ENCODE measurements at places on chromosomes 7 and 10.

DNA sequence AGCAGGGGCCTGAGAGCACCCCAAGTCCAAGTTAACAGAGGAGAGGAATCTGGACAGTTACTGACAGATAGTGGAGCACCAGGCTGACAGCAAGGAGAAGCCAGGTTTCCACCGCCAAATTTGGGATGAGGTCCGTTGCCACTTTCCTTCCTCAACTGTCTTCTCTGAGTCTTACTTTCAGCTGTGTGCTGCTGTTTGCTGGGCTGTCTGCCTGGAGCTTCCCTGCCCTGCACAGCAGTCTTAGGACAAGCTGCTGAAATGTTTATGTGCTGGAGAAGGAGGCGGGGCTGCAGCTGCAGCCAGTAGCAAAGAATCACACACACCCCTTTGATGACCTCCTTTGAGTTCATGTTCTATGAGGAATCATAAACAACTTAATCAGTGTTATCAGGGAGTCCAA is 17.4 kb upstream of the CYP3A7 start:
- DNase-seq = no peak

DNA sequence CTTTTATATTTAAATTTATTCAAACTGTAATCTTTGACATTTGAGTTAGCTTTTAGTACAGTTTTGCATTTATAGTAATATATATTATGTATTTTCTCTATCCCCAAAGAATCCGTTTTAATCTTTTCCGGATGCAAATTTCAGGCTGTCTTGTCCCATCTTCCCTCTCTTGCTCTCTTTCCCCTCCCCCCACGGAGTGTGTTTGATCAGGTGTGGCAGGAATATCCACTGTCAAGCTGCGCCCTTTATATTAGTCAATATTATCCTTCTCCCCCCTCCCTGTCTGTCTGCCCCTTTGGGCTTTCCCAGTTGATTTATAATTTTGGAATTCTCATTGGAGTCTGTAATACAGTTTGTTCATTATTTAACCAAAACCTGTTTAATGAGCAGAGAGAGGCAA is 19.0 kb downstream of the GBF1 start:
- DNase-seq = no peak

- DNase-seq = no peak
Measured at GRCh38 chr7:20358762-20359282, 28.1 kb downstream of the ITGB8 start.

- no peak for DNase-seq
Measured at GRCh38 chr7:139992353-139993044, 70.3 kb downstream of the PARP12 start.

GRCh38 chr10:21171936-21172541 is 274.9 kb upstream of the NEBL start:
- DNase-seq = no peak

DNA sequence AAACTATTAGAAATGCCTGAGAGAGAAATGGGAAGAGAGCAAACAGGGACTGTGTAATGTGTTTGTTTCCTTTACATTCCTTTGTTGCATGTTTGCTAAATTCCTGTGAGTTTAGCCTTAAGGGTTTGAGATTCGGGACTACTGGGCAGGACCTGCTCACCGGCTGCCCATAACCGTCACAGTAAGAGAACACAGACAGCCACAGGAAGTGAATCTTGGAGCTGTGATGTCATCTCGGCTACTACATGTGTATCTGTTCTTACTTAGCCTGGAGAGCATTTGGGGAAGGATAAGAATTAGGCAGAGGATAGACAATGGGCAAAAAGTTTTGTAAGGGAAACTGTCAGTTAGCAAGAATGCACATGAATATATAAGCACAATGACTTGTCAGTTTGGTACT is 485.1 kb upstream of the KLF6 start:
- DNase-seq = no peak

GRCh38 chr7:81186691-81187090 is 267.8 kb upstream of the SEMA3C start:
- no peak for DNase-seq

DNA sequence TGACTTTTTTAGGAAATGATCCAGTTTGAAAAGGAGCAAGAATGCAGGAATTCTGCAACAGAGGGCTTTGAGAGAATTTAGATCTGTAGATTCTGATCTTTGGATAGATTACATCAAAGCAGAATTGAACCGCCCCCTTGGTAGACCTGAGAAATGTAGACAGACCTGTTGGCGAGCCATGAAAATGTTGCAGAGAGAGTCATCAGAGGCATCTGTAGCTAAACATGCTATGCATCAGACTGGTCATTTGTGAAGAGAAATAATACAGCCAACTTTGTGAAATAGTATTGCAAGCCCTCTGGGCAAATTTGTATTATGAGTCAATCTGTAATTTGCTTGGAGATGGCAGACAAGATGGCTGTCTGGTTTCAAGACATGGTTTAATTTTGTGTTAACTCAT is 4.3 kb upstream of the C1GALT1 start:
- DNase-seq = no peak

DNA sequence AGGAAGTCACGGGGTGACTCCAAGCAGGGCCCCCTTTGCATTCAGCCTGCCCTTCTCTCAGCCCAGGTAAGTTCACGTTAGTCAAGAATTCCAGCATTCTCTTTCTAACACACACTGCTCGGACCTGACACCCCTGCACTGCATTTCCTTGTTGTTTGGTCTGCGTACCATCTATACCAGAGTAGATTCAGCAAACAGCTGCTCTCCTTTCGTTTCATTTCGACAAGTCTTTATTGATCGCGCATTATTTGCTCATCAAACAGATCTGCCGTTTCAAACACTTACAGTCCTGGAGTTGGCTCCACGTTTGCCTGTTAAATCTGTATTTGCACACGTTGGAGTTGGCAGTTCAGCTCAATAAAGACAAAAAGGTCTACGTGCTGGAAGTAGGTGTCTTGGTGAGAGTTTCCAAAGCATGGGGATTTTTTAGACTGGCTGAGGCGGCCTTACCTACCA is 495.1 kb downstream of the RPS24 start:
- DNase-seq = no peak

DNA sequence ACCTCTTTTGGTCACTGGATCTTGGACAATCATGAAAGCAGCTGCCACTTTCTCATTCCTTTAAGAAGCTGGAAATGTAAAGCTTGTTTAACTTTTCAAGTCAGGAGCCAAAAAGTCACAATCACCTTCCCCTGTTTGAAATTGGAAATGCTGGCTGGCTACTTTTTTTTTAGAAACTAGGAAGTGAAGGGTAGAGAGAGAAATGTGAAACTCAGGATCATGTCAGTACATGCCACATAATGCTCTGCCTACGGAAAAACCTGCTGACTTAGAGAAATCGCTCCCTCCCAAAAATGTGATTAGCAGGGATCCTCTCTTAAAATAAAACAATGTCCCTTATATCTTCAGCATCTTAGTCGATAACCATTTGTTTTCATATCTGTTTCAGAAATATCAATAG is 188.4 kb upstream of the C7orf33 start:
- DNase-seq = no peak

GRCh38 chr10:77825965-77826364 is 100.6 kb downstream of the DLG5 start:
- DNase-seq = no peak

GRCh38 chr7:66913118-66914037 is 7.6 kb upstream of the TMEM248 start:
- DNase-seq = no peak

GRCh38 chr10:108673741-108674140 is 1249.6 kb downstream of the XPNPEP1 start:
- DNase-seq = no peak

DNA sequence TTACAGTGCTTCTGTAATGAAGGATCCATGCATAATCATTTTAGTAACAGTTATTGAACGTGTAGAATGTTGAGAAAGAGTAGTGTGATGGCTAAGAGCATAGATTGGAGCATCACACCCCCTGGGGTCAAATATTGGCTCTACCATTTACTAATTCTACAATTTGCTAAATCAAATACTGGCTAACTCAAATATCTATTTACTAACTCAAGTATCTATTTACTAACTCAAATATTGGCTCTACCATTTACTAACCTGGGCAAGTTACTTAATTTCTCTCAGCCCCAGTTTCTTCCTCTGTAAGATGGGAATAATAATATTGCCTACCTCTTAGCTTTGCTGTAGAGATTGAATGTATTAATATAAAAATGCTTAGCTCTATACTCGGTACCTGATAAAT is 64.0 kb downstream of the CDK14 start:
- DNase-seq = no peak

DNA sequence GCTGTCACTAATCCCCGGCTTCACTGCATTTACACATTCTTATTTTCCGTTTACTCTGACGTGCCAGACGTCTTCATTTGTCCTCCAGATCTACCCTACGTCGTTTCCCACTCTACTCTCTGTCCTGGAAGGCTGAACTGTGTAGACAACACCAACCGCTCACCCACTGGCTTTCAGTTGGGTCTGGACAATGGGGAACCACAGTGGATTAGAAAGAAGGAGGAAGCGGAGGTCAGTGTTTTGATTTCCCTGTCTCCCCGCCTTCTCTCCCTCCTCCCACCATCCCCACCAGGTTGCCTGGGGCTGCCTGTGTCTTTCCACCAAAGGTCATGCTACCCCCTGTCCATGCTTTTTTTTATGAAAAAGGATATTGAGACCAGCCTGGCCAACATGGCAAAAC is 14.0 kb upstream of the CTBP2 start:
- DNase-seq = no peak

DNA sequence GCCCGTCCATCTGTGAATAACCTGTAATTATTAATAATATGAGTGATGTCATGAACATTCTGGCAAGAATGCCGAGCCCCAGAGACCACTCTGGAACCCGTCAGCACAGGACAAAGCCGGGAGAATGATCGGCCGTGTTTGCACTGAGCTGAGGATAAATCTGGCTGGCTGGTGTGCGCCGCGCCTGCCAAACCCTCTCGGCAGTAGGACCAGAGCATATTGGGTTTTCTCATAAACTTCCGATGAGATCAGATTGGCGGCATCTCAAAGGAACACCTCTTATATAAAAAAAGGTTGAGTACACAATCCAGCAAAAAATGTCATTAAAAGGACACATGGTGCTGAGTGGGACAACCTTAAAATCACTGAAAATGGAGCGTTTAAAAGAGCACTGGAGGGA is 296.0 kb upstream of the MKI67 start:
- DNase-seq = no peak

DNA sequence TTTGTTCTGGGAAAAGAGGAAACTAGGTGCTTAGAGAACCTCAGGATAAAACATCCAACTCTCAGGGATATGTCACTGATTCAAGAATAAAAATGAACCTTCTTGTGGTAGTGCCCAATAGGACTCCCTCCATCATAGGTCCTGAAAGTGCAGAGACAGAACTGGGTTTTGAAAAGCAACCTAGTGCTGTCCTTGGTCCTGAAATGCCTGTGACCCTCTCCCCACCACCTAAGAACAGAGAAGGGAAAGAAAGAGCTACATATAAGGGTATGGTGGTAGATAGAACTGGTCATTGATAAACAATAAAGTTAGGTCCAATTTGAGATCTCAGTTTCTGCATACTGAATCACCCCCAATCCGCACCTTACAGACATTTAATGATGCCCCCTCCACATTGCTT is 953.3 kb downstream of the XPNPEP1 start:
- DNase-seq = peak; percentile 51

GRCh38 chr10:34715511-34716187 is 99.4 kb downstream of the PARD3 start:
- no peak for DNase-seq

GRCh38 chr10:131155218-131155875 is 156.2 kb downstream of the TCERG1L start:
- DNase-seq = no peak

DNA sequence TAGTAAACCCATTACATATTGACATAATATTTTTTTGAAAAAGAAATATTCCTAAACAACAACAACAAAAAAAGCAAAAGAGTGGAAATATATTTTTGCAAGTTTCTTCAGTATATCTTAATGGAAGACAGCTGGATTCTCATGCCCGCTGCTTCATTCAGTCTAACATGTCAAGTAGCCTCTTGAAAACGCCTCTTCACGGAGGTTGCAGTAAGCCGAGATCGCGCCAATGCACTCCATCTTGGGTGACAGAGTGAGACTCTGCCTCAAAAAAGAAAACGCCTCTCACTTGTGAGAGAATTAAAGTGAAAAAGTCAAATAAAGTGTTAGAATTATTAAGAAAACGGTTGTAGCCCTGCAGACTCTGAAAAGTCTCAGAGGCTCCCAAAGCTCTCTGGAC is 1.3 kb downstream of the CUTC start:
- peak; percentile 27 for DNase-seq

DNA sequence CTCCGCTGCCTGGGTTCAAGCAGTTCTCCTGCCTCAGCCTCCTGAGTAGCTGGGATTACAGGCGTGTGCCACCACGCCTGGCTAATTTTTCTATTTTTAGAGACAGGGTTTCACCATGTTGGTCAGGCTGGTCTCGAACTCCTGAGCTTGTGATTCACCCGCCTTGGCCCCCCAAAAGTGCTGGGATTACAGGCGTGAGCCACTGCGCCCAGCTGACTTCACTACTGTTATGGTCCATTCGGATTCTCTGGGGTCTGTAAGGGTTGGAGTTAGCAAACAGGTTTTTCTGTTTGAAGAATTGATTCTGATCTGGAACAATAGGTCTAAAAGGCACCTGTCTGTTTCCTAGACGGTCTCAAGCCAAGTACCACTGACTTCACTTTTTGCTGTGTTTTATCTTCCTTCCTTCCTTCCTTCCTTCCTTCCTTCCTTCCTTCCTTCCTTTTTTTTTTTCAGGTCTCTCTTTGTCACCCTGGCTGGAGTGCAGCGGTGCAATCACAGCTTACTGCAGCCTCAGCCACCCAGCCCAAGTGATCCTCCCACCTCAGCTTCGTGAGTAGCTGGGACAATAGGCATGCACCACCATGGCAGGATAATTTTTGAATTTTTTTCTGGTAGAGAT is 192.2 kb downstream of the CAMK1D start:
- no peak for DNase-seq

DNA sequence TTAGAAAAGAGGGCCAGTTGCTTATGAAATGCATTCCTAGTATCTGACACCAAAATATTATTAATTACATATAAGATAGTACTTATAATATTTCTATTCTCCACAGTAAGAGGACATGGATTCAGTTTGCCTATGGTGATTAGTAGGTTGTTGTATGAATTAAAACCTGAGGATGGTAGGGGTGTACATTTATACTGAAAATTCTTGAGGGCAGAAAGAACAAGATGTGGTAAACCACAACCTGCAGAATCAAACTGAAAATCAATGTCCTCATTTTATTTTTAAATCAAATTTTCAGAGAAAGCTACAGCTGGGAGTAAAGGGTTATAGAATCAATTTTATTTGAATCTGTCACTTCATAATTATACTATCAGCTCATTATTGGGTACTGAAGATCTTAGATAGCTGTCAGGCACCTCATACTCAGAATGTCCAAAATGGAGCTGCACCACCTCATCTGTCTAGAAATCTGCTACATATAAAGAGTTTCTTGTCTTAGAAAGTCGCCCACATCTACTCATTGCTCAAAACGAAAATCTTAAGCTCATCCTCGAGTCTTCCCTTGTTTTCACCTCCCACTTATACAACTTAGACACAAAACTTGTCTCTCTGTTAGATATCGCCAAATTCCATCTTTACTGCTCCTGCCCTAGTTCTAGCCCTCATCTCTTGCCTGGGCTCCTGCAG is 65.4 kb downstream of the MYO3A start:
- no peak for DNase-seq

All from hematopoietic multipotent progenitor cell treated with erythropoietin and hydrocortisone succinate and interleukin-3 and kit ligand, for 4 days (in vitro differentiated cells).